ENCODE measurements at places on chromosomes 13 and 19.
A peak's percentile ranks its signal among the peaks of the same experiment; 100 is the strongest.

DNA sequence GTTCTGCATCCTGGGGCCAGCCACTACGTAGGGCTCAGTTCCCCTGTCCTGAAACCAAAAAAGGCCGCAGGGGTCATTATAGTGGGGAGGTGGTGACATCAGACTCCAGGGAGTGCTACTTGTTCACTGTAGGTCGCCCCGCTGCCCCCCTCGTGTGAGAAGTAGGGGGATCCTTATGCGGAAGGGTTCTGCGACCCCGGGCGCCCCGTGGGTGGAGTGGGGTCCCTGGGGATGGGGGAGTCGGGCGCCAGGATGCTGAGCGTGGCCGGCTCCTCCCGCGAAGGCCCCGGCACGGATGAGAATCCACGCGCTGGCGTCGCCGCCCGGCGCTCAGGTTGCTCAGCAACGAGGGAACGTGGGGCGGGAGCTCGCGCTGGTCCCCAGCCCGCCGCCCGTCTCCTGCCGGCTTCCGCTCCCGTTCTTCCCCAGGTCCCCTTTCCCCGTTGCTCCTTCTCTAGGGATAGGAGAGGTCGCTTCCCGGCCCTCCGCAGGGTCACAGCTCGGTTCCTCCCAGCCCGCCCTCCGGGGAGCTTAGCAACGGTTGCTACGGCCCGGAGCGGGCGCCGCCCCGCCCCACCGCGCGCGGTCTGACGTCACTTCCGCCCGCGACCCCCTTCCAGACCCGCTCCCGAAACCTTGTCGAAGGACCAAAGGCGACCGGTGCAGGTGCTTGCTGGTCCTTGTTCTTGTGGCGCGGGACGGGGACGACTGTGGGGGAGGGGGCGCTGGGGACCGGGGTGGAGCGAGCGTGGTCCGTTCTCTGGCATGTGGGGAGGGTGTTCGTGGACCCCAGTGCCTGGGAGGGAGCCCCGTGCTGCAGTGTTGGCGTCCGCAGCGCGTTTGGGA lies at the start of gene NAT14:
TSS of gene NAT14 (plus strand) at position 596 of the 846 bp plus-strand sequence. CDS start 521 bp downstream, outside the sequence.
- peak; percentile 76 for DNase-seq

DNA sequence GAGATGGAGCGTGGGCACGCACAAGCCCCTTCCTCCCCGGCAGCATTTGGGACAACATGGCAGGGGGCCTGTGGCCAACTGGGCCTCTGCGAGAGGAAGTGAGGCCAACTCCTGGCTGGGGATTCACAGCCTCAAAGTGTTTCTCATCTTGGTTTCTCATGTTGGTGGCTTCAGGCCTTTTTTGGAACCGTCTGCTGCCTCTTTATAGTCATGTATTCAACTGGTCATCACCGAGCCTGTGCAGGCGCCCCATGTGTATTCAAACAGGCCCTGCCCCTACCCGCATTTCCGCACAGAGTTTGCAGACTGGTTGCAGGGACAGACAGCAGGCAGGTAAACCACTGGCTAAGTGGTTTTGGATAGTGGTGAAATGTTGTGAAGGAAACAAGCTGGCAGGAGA lies 17.3 kb upstream of the RELB start:
- DNase-seq = no peak

GRCh38 chr13:51221674-51222036 lies 543 bp upstream of the FAM124A start:
- no peak for DNase-seq

- no peak for DNase-seq
These were observed 611.4 kb downstream of the DACH1 start for GRCh38 chr13:71255633-71256032.

GRCh38 chr13:114204894-114205293 lies 25.8 kb downstream of the CFAP97D2 start:
- DNase-seq = no peak

DNA sequence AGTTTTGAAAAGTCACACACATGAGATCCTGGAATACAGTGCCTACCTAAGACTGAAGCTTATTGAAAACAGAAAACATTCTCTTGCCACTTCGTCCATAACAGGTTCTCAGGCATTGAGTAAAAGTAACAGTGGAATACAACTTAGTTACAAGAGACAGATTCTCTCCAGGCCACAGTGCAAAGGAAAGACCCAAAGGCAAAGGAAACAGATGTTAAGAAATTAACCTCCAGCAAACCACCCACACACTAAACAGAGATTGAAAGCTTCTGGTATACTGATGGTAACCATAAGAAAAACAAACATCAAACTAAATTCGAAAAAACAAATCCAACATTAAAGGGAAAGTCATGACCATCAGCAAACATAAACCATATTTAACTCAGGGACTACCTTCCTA lies 914.7 kb downstream of the SLITRK5 start:
- DNase-seq = no peak

DNA sequence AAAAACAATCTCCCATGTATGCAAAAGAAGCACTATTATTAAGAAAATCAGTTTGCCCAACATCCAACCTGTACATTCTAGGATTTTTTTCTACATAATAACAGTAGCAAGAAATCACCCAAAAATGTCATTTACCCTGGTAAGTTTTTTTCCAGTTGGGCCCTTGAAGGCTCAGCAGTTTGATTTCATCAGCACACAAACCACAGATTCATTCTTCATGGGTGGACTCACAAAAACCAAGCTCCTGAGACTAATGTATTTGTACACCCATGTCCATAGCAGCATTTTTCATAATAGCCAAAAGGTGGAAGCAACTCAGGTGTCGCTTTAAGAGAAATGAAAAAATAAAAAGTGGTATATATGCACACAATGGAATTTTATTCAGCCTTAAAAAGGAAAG lies 210.1 kb downstream of the TBC1D4 start:
- no peak for DNase-seq

- DNase-seq = no peak
These were observed 1028.0 kb downstream of the UQCRFS1 start for GRCh38 chr19:28184997-28185396.

GRCh38 chr19:1445185-1445931 lies 4.6 kb upstream of the APC2 start:
- peak; percentile 83 for DNase-seq

DNA sequence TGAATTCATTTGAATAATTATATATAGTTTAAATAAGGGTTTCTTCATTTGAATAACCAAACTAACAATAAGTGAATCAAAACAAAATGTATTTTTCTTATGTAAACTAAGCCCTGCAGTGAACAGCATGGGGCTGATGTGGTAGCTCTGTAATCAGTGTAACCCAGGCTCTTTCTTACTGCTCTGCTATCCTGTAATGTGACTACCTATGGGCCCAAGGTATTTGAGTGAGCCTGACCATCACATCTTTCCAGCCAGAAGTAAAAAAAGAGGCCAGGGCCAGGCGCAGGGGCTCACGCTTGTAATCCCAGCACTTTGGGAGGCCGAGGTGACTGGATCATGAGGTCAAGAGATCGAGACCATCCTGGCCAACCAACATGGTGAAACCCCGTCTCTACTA lies 494.6 kb downstream of the DCT start:
- no peak for DNase-seq

DNA sequence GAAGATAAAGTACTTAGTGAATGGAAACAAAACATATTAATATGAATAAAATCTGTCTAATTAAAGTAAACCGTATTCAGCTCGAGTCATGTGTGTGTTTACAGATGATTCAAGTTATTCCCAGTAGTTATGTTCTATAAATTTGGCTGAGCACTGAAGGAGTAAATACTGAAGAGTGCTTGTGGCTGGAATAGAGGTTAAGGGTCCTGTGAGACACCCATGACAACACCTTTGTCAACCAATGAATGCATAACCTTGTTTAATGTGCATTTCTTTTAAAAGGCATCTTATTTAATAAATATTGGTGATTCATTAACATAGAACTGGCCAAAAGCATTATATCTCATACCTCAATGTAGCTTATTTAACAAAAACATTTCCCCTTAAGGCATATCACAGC lies 577.8 kb upstream of the SLITRK5 start:
- no peak for DNase-seq
